Midbrain (tissue), 1 donor: ENCODE measurements at places on chromosomes 16 and 17.

DNA sequence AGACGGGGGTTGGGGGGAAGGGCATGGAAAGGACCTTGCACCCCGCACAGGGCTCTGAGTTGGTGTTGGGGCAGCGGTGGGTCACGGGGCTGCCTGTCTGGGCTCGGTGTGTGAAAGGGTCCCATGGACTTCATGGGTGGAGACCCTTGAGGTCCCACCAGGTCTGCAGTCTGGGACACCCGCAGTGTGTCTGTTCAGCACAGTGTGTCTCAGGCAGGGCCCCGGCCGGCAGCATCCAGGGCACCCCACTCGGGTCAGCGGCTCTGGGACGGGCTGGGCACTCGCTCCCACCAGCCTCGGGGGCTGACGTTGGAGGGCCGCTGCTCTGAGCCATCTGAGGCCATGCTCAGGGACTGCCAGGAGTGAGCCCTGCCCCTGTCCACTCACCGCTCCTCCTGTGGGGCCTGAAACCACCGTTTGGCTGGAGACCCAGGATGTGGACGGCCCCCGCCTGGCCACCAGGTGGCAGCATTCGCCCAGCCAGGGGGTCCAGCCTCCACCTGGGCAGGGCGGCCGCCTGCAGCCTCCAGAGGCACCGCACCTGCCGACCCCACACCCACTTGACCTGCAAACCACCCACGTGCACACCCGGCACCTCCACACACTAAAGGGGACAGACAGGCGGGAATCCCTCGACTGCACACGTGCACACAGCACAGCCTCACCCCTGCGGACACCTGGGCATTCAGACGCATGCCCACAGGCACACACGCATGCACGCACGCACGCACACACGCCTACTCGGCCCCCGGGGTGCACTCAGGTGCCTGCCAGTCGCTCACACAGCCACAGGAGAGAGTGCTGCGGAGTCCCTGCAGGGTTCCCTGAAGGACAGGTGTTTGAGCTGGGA, 10.1 kb upstream of the ZFPM1 start:
- DNase-seq = peak; percentile 64

GRCh38 chr17:74211912-74212208, 1.5 kb upstream of the TTYH2 start:
- peak; percentile 53 for DNase-seq

DNA sequence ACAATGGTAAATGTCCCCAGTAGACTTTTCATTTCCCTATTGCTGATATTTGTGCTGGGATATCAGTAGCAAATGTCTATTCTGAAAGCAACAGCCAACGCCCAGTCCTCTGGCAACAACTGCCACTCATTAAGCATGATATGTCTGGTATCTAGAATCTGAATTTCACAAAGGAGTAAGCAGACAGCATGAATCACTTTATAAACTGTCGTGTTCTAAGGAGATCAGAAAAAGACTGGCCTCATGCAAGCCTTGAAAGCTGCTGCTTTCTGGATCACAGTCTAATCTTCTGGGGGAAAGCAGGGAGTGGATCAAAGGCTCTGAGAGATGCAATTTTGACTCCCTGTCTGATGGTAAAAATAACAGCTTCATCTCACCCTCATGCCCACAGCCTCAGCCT, 153.1 kb upstream of the NOG start:
- DNase-seq = no peak

- no peak for DNase-seq
These were observed 937.7 kb downstream of the CDH8 start for GRCh38 chr16:61098505-61098904.

DNA sequence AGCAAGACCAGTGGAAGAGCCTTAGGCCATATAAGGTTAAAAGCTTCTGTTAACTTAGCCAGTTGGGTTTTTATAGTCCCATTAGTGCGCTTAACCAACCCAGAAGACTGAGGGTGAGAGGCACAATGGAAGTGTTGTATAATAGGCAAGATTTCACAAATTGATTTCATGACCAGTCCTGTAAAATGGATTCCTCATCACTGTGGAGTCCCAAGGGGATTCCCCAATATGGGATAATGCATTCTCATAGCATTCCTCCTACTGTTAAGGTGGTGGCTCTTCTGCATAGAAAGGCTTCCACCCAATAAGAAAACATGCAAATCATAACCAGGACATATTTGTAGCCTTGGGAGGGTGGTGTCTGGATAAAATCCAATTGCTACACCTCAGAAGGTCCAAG, 22.1 kb upstream of the B4GALNT2 start:
- no peak for DNase-seq

- DNase-seq = peak; percentile 93
These were observed at the start of gene KCNJ2 for GRCh38 chr17:70168977-70169708. TSS of gene KCNJ2 (plus strand) at chr17:70169532. CDS start at chr17:70175040, 5,508 bp downstream.

GRCh38 chr16:1820096-1820945, 6.3 kb downstream of the HAGH start:
- DNase-seq = no peak

DNA sequence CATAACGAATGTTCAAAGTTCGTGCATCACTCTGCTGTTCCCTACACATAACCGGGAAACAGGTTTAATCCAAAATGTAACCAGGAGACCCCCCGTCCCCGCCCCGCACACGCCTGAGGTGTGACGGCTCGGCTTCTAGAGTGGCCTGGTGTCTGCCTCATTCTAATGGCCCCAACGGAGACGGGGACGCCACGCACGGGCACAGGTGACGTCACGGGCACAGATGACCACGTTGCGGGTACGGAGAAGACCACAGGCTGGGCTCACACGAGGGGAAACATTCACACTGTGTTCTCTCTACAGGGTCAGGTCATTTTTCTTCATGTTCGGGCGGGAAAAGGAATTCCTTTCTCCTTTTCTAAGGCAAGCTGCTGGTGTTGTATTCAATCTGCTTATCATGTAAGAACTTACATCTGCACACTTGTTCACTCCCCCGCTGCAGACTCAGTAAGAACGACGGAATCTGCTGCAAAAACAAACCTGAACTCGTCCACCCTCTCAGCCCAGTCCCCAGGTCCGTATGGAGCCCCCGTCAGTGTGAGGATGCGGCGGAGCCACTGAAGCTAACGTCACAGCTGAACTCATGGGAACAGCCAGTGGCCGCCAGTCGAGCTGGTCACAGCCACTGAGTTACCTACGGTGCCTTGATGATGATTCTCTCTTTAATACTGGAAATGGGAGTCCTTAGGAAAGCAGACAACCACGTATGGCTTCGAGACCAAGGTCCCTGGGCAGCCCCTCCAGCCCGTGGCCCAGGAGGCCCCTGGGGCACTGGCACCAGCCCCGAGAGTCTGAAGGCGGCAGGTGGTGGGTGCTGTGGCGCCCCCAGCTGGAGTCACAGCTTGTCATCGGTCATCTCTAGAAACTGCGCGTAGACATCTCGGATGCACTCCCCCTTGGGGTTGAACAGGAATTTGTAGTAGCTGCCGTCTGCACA, 32.9 kb downstream of the WDR45B start:
- DNase-seq = no peak

- peak; percentile 10 for DNase-seq
These were observed 4.2 kb downstream of the CCL3 start for GRCh38 chr17:36085765-36086164.

- DNase-seq = no peak
These were observed 95.8 kb downstream of the TBC1D16 start for GRCh38 chr17:79939755-79940458.

GRCh38 chr17:81487487-81488275, 24.9 kb downstream of the ACTG1 start:
- peak; percentile 84 for DNase-seq

DNA sequence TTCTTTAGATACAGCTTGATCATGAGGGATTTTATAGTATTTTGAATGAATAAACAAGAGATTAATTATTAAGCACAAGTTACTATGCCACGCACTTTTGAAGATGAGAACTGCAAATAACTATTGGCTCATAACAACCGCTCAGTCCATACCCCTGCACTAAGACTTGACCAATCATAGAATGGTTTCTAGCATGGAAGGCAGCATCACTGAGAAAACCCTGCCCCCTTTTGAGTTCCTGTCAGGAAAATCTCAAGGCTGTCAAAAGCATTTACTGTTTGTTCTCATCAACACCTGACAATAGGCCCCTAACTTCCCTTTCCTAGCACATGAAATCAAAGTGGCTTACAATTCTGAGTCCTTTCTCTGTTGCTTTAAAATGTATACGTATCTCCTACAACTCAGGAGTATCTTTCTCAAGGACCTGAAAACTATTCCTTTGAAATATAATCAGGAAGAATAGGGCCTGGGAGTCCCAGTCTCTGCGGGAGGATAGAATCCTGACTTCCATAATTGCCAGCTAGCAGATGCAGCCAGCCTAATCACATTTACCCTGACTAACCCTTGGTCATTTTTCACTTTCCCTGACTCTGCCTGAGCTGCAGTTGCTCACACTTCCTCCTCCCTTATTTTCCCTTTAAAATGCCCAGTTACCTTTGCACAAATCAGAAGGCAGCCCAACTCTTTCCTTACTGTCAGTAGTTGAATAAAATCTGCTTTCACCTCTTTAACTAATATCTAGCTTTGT, 9.1 kb upstream of the MMD start:
- DNase-seq = no peak

GRCh38 chr16:25764466-25764865, 72.7 kb downstream of the HS3ST4 start:
- no peak for DNase-seq

DNA sequence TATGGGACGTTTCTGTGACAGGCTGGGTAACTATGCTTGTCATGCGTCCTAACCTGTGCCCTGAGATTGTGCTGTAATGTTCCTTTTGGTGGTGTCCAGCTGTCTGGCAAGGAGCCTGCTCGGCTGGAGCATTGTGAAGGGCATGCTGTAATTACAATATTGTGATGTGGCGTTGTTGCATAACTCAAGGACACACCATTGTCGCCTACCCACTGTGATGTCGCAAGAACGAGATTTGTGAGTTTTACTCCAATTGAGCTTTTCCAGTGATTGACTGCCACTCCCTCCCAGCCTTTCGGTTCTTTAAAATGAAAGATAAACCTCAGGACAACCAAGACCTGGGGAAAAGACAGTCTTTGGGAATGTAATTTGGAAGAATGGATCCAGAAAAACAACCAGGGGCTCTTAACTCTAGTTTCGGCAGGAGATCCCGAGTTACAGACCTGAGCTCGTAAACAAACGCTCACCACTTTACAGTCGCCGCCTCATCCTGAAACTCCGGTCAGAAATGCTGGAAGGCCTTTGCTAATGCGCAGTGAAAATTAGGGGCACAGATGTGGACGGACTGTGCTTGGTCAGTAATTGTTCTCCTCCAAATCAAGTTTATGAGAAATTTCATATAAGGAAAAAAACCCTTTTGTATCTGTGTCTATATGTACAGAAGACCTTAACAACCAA, 1.3 kb downstream of the ZNF750 start:
- no peak for DNase-seq

DNA sequence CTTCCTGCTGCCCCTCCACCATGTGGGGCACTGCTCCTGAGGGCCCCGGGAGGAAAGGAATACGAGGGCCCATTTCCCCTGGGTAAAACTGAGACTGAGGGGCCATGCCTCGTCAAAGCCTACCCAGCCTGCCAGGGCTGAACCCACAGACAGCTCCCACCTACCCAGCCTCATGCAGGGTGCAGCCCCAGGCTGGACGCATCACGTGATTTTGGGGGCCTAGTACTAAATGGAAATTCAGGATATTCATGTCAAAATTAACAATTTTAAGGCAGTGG, 3.4 kb upstream of the OSGIN1 start:
- DNase-seq = no peak

GRCh38 chr17:74529243-74529642, 2.0 kb downstream of the CD300LB start:
- DNase-seq = no peak

DNA sequence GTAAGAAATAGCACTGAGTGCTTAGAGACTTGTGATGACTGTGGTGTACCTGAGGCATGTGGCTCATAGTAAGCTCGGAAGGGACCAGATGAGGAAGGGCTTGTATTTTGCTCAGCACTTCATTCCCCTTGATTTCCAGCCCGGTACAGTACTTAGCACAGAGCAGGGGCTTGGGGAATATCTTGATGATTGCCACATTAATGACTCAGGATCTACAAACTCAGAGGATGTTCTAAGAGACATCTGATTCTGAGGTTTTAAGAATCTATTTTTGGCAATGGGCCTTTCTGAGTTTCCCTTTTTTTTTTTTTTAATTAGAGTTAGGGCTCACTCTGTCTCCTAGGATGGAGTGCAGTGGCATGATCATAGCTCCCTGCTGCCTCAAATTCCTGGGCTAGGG, 9.1 kb downstream of the ASPHD1 start:
- DNase-seq = no peak

DNA sequence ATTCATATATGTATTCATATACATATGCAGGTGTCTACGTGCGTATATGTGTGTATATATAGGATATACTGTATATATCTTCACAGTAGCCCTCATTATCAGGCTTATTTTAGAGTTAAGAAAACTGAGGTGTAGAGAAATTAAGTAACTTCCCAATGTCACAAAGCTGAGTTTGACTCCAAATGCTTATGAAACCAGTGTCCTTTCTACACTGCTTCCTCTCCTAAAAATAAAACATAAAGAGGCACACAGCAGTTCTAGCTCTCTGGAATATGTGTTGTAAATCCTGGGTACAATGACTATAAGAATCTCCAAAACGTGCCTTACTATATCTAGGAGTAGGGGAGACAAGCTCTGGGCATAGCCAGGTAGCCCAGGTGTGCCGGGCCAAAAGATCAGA, 40.0 kb upstream of the CCL1 start:
- no peak for DNase-seq

- DNase-seq = no peak
These were observed 24.5 kb upstream of the ZNF287 start for GRCh38 chr17:16593356-16594102.

DNA sequence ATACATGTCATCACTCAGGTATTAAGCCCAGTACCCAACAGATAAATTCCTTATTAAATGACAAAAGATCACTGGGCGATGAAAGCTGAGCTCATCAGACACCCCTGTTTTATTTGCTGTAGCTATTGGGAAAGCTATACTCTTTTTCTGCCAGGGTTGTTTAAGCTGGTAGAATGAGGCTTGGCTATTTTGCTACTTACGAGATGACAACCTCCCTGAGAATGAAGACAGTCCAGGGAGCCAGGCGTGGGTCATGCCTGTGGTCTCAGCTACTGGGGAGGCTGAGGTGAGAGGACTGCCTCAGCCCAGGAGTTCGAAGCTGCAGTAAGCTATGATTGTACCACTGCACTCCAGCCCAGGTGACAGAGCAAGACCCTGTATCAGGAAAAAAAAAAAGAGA, 4.3 kb upstream of the SH2B1 start:
- DNase-seq = no peak

DNA sequence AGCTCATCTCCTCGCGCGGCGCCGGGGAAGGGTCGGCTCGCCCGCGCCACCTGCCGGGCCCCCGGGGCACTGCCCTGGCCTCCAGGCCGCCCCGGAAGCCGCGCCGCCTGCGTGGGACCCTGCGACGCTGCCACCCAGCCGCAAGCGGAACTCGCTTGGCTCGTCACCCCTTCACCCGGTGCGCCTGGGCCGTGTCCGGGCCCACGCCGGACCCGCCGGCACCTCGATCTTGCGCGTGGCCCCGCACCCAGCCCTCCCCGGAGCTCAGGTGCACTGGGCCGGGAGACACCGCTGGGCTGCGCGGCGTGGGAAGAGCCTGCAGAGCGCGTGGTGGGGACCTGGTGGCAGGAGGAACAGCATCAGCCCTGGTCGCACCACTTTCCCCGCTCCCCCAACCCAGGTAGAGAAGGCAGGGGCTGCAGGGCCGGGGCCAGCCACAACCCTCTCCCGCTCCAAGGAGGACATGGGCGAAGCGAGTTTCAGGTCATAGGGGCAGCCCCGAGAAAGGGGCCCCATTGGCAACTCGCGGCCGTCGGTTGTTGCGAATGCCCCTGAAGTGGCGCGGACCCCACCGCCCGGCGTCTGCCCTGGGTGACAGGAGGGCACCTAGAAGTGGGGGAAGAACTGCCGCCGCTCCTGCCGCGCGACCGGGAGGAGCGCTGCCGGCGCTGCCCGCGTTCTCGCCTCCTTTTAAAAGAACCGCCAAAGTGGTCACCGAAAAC, 363 bp upstream of the MIF4GD start:
- DNase-seq = peak; percentile 82
